NCI-H2227 treated with DMSO at 0.1 percent for 48 hours (cell line): ENCODE measurements at places on chromosomes 6 and 20.

GRCh38 chr20:40896814-40897700 is 131.6 kb upstream of the TOP1 start:
- peak; percentile 47 for DNase-seq

GRCh38 chr20:35174458-35175216 is 2.8 kb downstream of the PROCR start:
- no peak for DNase-seq

DNA sequence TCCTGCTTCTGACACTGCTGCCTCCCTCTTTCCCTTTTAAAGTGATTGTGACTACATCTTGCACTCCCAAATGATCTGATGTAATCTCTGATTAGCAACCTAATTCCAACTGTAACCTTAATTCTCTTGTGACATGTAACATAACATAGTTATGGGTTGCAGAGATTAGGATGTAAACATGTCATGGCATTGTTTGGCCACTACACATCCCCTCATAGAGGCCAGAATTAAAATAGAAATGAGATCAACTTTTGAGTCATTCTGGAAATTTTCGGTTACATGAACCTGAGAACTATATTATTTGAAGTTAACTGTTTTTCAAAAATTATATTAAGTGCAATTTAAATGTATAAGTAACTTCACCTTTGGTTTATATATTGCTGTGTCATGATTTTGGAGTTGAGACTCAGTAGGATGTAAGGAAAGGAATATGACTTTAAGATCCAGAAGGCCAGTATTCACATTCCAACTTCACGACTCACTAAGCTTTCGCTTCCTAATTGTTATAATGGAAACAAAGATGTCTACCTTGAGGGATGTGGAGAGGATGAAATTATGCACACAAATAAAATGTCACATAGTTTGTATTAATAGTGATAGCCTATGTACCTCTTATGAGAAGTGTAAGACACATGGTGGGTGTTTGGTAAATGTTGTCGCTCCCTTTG is 611.9 kb upstream of the MAP3K7 start:
- DNase-seq: no peak

GRCh38 chr6:4964675-4965561 is 38.9 kb downstream of the RPP40 start:
- no peak for DNase-seq

DNA sequence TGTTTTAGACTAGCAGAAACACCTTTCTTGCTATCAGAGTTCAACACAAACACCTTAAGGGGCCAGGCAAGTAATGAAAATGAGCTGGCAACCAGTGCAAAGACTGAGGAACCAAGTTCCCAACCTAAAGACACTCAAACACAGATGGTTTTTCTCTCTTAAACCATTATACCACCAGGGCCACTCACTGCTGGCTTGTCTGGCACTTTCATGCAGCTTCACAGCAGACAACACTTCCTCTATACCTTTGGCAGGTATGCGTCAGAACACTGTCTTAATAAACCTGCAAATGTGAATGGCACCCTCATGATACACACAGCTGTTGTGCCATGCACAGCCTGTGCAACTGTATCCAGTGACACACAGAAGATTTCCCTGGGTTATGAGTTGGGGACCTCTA is 41.6 kb downstream of the NFATC2 start:
- no peak for DNase-seq

GRCh38 chr6:134373282-134373922 is 55.5 kb upstream of the SGK1 start:
- no peak for DNase-seq

DNA sequence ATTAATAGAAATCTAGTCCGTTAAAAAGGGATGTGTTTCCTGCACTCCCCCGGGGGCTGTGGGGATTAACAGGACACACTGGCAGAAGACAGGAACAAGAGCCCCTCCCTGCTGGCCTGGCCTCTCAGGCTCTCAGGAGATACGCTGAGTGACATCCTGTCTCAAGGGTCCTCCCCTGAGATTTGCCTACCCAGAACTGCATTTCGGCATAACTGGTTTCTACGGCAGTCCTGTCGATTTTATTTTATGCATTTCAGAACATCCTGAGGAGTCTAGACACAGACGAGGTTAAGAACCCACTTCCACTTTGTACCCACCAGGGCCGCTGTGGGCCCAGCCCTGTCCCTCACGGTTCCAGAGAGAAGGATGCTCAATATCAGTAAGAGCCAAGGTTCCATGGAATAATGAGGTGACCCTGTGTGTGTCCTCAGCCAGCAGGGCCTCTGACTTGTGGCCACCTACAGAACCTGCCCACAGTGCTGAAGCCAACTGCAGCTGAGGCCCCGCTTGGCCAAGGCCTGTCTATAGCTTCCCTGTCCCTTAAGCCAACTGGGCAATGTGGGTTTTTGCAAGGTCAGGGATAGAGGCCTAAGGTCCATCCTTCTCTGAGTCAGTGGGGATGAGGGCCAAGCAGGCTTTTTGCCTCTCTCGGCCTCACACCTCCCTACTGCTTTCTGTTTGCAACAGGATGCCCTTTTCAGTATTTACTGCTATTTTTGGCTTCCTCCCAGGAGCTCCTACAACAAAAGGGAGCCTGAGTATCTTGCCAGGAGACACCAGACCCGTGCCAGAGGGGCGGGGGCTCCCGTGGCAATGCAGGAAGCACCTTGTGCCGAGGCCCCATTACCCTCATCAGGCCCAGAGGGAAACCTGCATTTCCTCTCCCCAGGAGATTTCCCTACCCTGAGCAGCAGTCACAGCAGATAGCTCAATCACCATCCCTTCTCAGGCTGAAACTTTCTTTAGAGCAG is 14.7 kb downstream of the UQCC2 start:
- no peak for DNase-seq

GRCh38 chr6:89357390-89357789 is 4.9 kb upstream of the UBE2J1 start:
- DNase-seq: no peak

DNA sequence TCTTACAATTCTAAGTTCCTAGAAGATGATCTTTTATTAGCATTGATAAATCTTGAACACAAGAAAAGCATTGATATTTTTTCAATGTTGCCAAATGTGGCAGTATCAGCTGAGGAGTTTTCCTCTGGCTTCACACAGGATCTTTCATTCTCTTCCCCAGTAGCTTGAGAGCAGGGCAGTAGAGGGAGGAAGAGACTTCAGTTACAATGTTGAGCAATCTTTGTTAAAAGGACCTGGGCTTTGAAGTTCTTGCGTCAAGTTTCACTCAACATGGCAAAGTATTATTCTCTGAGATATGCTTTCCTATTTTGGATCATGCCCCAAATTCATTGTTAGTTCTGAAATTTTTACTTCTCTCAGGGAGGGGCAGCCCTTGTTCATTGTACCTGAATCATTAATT is 238.0 kb downstream of the COL12A1 start:
- no peak for DNase-seq
